ENCODE measurements at places on chromosomes 6 and 20.

GRCh38 chr20:59667981-59668515 is 63.7 kb downstream of the PHACTR3 start:
- DNase-seq, result no peak

DNA sequence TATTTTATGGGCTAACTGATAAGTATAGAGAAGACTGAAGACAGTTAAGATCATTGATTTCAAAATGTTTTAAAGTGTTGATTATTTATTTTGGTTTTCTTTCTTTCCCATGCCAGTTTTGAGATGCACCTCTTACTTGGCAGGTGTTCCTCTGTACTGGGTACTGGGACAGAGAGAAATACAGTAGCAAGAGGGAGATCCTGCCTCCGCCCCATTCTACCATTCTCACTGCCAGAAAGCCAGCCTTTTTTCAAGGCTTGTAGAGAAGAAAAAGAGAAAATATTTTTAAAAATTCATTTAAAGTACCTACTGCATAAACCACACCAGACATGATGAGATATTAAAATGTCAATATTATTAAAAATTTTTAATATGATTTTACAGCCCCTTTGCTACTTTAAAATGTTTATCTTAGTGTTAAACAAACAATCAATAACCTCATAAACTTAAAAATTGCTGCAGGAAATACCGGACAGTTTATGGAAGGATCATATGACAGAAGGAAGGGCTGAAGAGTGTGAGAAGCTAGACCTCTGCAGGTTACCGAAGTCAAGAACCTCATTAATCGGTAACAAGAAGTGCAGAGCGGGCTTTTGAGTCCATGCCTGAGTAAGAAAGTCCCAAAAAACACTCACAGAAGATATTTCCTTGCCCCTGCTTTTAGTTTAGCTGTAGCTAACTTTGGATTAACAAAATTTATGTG is 117.8 kb upstream of the ESR1 start:
- no peak for DNase-seq

DNA sequence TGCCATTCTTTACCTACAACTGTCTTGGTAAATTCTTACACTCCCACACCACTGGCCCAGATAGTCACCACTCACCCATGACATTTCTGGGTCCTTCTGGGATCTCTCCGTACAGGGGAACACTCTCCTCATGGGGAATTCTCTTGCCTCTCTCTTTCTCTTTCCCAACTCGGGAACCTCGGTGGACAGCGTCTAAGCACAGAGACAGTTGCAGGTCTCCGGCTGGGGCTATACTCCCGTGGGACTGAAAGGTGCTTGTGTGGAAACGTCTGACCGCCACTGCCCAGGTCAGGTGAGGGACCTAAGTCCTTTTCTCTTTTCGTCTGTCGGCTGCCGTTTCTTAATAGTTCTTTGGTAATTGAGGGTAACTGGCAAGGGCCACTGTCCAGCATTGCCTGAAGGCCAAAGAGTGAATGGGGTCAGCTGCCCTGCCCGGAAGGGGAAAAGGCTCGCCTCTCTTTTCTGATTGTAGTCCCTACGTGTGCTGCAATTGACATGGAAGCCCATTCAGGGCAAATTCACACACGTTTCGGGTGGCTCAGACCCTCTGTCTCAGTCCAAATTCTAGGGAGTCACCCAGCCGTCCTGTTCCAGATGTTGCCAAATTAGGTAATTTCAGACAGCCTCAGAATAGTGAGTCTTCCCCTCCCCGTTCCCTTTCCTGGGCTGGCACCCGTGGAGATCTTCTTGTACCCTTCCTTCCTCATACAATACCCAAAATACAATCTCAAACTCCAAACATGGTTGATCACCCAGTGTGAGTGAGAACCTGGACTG is 31.2 kb upstream of the RIPK1 start:
- no peak for DNase-seq

DNA sequence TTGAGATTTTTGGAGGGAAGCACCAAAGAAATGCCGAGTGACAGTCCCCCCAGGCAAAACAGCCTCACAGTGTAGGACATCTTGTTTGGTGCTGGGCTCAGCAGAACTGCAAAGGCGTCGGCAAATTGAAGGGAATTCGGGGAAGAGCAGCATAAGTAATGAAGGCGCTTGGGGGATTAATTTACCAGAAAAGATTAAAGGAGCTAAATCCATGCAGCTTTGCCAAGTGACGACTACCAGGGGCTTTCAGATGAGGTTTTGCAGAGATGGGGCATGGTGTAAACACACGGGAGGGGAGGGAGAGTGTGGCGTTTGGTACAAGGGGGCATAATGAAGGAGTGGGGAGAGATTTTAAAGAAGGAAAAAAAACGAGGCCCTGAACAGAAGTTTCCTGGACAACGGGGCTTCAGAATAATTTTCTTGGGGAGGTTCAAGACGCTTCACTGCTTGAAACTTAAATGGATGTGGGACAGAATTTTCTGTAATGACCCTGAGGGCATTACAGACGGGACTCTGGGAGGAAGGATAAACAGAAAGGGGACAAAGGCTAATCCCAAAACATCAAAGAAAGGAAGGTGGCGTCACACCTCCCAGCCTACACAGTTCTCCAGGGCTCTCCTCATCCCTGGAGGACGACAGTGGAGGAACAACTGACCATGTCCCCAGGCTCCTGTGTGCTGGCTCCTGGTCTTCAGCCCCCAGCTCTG is 45.4 kb upstream of the CDH22 start:
- DNase-seq, result no peak

GRCh38 chr6:44237813-44238433 is 9.0 kb upstream of the HSP90AB1 start:
- no peak for DNase-seq

- no peak for DNase-seq
Observed at GRCh38 chr20:17298171-17298570, 71.3 kb downstream of the PCSK2 start.

DNA sequence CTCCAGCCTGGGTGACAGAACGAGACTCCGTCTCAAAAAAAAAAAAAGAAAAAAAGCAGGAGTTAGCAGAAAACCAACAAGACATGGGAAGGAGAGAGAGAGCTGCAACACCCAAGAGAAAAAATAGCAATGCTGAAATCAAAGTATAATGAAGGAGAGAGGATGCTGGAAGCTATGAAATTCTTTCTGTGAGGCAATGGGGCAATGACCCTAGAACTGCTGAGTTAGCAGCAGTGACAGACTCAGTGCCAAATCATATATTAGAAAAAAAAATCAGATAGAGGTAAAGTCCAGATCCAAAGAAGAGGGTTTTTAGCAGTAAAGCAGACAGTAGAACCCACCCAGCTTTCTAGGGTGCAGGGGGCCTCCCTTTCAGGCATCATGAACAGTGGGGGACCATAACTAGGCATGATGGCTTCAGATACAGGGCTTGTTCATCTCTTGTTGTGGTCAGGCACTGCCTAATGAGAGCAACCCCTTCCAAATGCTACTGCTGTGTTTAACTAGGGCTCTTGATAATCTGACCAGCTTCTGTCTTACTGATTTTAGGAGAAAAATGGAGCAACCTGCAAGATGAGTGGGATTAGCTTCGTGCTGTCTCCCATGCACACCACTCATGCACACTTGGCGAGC is 26.9 kb downstream of the SLC17A2 start:
- DNase-seq, result no peak

- no peak for DNase-seq
Observed at GRCh38 chr6:156821707-156822106, 44.5 kb downstream of the ARID1B start.

DNA sequence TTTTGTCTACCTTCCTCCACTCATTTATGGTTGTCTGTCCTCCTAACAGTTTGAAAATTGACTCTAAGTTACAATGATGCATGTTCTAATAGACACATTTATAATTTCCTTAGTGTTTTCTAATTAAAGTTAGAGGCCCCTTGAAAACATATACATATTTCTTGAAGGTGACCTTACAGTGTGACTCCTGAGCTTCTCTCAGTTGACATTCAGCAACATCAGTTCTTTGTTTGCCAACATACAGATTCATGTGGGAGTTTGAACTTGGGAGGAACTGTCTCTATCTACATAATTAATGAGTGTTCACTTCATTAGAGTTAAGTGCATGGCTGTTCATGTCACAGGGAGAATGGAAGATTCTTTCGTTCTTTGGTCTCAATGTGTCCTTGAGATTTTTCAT is 658.2 kb downstream of the GRIK2 start:
- no peak for DNase-seq

DNA sequence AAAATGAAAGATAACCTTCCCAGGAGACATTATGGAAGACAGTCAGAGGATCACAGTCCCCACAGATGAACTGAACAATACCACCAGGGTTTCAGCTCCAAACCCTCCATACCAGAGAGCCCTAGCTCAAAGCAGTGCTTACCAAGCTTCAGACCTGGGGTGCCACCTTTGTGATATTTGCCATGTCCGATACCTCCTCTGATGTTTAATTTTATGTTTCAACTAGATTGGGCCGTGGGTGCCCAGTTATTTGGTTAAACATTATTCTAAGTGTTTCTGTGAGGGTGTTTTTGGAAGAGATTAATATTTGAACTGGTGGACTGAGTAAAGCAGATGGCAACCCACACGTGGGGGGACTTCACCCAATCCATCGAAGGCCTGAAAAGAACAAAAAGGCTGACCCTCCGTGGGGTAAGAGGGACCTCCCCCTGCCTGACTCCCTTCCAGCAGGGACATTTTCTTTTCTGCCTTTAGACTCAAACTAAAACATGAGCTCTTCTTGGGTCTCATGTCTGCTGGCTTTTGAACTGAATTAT is 11.8 kb downstream of the SCML4 start:
- DNase-seq, result no peak

GRCh38 chr20:63495167-63495720 is 3.6 kb downstream of the EEF1A2 start:
- DNase-seq, result no peak

- no peak for DNase-seq
Observed at GRCh38 chr6:46000905-46001304, 14.8 kb downstream of the CLIC5 start.

- DNase-seq, result peak; percentile 35
Observed at GRCh38 chr6:29723262-29723665, at the start of gene HLA-F. Gene HLA-F, plus strand, starts transcription at chr6:29723434. Its CDS starts 30 bp downstream, at chr6:29723464.

DNA sequence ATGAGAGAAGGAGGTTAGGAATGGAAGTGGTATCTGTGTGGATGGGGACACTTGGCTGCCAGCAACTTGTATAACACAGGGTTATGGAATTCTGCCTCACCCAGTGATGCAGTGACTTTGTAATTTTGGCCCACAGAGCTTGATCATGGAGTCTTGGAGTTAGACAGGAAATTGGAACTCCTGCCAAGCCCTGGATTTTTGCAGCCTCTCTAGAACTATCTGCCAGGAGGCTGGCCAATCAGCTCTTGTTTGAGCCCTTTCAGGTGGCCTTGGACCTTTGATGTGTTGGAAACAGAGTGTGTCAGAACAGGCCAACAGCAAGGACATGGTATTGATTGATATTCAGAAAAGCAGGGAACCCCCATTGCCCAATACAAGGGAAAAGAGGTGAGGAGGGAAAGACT is 157.7 kb upstream of the GGTLC1 start:
- no peak for DNase-seq
